NCI-H1092 (cell line): ENCODE measurements at places on chromosomes 4 and X.

- no peak for DNase-seq
Measured at GRCh38 chr4:1502976-1503375, 96.7 kb upstream of the NKX1-1 start.

GRCh38 chrX:134362560-134363089, 97.3 kb upstream of the HPRT1 start:
- DNase-seq: no peak

GRCh38 chrX:80799584-80799983, 10.1 kb downstream of the BRWD3 start:
- no peak for DNase-seq

GRCh38 chrX:37380924-37381323, 31.8 kb downstream of the PRRG1 start:
- DNase-seq: no peak

GRCh38 chrX:43849173-43849572, 33.1 kb downstream of the MAOB start:
- no peak for DNase-seq
